Esophagus muscularis mucosa (tissue), 4 donors: ENCODE measurements at places on chromosomes 6 and 20. TPM values are rescaled to one million over a fixed set of nuclear protein-coding genes. Genes with fewer than 3 reads are reported as not detected.
A peak's percentile ranks its signal among the peaks of the same experiment; 100 is the strongest.

The BPIFA1 gene
- total RNA-seq: not detected

GRCh38 chr6:77620278-77620882, 32.5 kb upstream of the MEI4 start:
- DNase-seq: no peak
- no peaks in the 10 kb centered on the region for H3K27me3 ChIP-seq
- H3K4me3 ChIP-seq: no peak overlapping the region

- no peak overlapping the region for H3K27ac ChIP-seq
- H3K27me3 ChIP-seq: no peaks in the 10 kb centered on the region
- H3K36me3 ChIP-seq: no peaks in the 10 kb centered on the region
- no peaks in the 10 kb centered on the region for H3K4me1 ChIP-seq
- H3K4me3 ChIP-seq: no peak overlapping the region
- DNase-seq: peak; percentile 80
Measured at GRCh38 chr6:24072038-24072746, 53.8 kb upstream of the NRSN1 start.

DNA sequence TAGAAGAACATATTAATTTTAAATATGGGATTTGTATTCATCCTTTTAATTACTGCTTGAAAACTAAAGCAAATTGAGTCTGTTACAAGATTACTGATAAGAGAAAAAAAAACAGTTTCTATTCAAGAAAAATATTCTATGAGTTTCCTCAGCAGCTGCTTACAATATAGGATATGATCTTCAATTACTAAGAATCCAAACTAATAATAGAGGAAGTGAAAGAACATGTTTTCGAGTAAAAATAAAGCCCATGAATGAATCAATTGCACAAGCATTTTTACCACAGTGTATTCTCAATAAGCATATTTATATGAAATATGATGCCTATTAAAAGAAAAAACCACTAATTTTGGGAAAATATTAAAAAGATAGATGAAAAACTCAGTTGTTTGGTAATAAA, 63.4 kb downstream of the AHI1 start:
- H3K4me3 ChIP-seq: no peak overlapping the region
- no peak overlapping the region for H3K27ac ChIP-seq
- no peaks in the 10 kb centered on the region for H3K4me1 ChIP-seq
- H3K36me3 ChIP-seq: peaks cover 12% of the 10 kb centered on the region
- H3K27me3 ChIP-seq: no peaks in the 10 kb centered on the region

DNA sequence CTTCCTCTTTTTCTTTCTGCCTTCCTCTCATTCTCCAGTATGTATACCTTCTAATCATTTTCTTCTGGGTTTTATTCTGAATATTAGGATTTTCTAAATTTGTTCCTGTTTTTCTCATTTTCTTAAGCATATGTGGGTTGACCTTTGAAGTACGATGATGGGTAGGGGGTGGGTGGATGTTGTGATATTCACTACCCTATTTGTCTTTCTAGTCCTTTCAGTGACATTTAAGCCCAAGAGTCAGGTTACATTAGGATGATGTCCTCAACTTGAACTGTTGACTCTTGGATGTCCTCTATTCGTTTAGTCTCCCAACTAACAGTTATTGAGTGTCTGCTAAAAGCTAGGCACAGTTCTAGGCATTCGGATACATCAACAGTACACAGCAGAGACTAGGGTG, 7.3 kb downstream of the ABT1 start:
- no peaks in the 10 kb centered on the region for H3K27me3 ChIP-seq
- H3K4me3 ChIP-seq: no peak overlapping the region
- H3K4me1 ChIP-seq: no peaks in the 10 kb centered on the region
- DNase-seq: no peak
